ENCODE measurements at places on chromosomes 1 and 21. TPM values are rescaled to one million over a fixed set of nuclear protein-coding genes. Genes with fewer than 3 reads are reported as not detected.

DNA sequence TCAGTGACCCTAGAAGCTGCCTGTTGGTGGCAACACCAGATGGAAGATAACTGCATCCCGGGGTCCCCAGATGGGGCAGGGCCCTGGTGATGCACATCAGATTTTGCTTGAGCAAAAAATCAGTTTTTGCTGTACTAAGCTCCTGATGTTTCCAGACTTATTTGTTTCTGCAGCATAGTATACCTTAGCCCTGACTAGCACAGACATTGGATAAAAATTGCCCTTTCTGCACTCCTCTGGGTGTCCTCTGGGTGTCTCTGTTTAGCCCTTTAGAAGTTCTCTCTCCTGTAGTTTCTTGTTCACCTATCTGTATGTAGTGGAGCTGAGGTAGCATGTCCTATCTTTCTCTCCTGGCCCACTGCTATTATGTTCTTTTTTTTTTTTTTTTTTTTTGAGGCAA, 30.3 kb upstream of the PLA2G2C start:
- no peaks in the 10 kb centered on the region for H3K36me3 ChIP-seq
- H3K27me3 ChIP-seq = no peaks in the 10 kb centered on the region
- DNase-seq = peak; percentile 12
- peaks cover 9% of the 10 kb centered on the region for H3K4me1 ChIP-seq
- H3K27ac ChIP-seq = no peak overlapping the region

GRCh38 chr1:39799770-39800470, 11.3 kb upstream of the BMP8B start:
- DNase-seq = peak; percentile 72
- no peaks in the 10 kb centered on the region for H3K4me1 ChIP-seq
- peak overlapping the region; percentile 12 for H3K4me3 ChIP-seq
- peak overlapping the region; percentile 46 for H3K27ac ChIP-seq
- no peaks in the 10 kb centered on the region for H3K36me3 ChIP-seq

DNA sequence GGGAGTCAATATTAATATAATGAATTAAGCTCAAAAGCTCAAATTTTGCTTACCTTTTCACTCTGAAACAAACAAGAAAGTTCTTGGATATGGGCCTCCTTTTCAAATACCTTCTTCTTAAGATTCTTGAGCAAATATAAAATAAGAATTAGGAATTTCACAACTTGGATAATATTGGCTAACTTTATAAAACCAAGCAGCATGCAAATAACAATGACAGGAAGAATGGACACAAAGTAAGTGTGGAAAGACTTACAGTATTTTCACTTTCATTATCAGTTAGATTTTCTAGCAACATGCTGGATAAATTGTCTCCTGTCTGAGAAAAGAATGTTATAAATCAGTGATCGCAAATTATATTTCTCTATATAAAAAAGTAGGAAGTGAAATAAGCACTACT, 13.2 kb downstream of the ODF2L start:
- no peak overlapping the region for H3K4me3 ChIP-seq
- no peak overlapping the region for H3K27ac ChIP-seq
- peaks cover 4% of the 10 kb centered on the region for H3K4me1 ChIP-seq
- H3K27me3 ChIP-seq = no peaks in the 10 kb centered on the region
- DNase-seq = no peak

Gene TCEANC2
- total RNA-seq = 2.2 TPM

Gene TFF2
- total RNA-seq = 1,039 TPM
